ENCODE measurements at places on chromosomes 5 and 9. TPM values are rescaled to one million over a fixed set of nuclear protein-coding genes. Genes with fewer than 3 reads are reported as not detected.

GRCh38 chr5:101515721-101516120 lies 612.6 kb upstream of the ST8SIA4 start:
- H3K27me3 ChIP-seq = no peaks in the 10 kb centered on the region
- H3K4me1 ChIP-seq = no peaks in the 10 kb centered on the region
- H3K36me3 ChIP-seq = 0 out of 2 replicates have a peak, but pooled peaks cover 4% of the 10 kb centered on the region
- DNase-seq = no peak
- no peak overlapping the region for H3K27ac ChIP-seq

GRCh38 chr5:127060470-127060985 lies 12.8 kb downstream of the C5orf63 start:
- H3K27me3 ChIP-seq = no peaks in the 10 kb centered on the region
- DNase-seq = no peak
- no peaks in the 10 kb centered on the region for H3K36me3 ChIP-seq
- H3K4me1 ChIP-seq = peaks cover 10% of the 10 kb centered on the region
- no peak overlapping the region for H3K27ac ChIP-seq

DNA sequence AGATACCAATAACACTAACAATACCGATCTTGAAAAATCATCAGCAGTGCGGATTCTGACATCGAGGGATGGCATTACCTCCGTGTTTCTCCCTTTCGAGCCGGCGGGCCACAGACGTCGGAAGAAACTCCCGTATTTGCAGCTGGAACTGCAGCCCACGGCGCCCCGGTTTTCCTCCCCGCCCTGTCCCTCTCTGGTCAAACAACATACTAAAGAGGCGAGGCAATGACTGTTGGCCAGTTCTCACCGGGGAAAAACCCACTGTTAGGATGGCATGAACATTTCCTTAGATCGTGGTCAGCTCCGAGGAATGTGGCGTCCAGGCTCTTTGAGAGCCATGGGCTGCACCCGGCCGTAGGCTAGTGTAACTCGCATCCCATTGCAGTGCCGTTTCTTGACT lies 32.8 kb downstream of the OLFM1 start:
- H3K4me1 ChIP-seq = no peaks in the 10 kb centered on the region
- H3K36me3 ChIP-seq = no peaks in the 10 kb centered on the region
- no peak overlapping the region for H3K4me3 ChIP-seq
- no peak for DNase-seq
- no peak overlapping the region for H3K27ac ChIP-seq
- no peaks in the 10 kb centered on the region for H3K27me3 ChIP-seq

SMIM33 gene
- polyA plus RNA-seq = not detected

GPR150 gene
- polyA plus RNA-seq = 0.47 TPM

FREM1 gene
- 0.78 TPM for polyA plus RNA-seq

GRCh38 chr5:148425808-148426207 lies 42.0 kb downstream of the FBXO38 start:
- no peaks in the 10 kb centered on the region for H3K4me1 ChIP-seq
- no peak overlapping the region for H3K27ac ChIP-seq
- no peak overlapping the region for H3K4me3 ChIP-seq
- H3K36me3 ChIP-seq = peaks cover 44% of the 10 kb centered on the region
- no peaks in the 10 kb centered on the region for H3K27me3 ChIP-seq

- no peak for DNase-seq
- no peaks in the 10 kb centered on the region for H3K4me1 ChIP-seq
- H3K4me3 ChIP-seq = no peak overlapping the region
- H3K27me3 ChIP-seq = no peaks in the 10 kb centered on the region
- no peak overlapping the region for H3K27ac ChIP-seq
Measured at GRCh38 chr5:131595088-131596033, 39.7 kb downstream of the RAPGEF6 start.

DNA sequence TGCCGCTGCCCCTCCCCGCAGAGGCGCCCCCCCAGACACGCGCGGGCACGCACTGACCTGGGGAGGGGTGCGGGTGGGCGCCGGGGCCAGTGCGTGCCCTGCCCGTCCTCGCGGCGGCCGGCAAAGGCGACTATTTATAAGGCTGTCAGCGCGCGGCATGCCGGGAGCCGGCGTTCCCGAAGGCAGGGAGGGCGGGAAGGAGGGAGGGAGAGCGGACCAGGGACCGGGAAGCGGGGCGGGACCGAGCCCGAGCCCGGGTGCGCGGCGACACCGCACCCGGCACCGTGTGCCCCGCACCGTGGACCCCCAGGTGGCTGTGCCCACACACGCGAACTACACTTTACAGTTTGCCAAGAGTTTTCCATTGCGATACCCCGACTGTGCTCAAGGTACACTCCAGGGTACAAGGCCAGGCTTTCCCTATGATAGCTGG lies at the start of gene AK1:
Gene AK1, minus strand, starts transcription at position 110 of the 433 bp plus-strand sequence. CDS start 3,058 bp downstream, outside the sequence.
- H3K36me3 ChIP-seq = no peaks in the 10 kb centered on the region
- H3K27ac ChIP-seq = no peak within 1 kb of the TSS
- H3K4me3 ChIP-seq = peak within 1 kb of the TSS; percentile 73
- DNase-seq = peak; percentile 81

DNA sequence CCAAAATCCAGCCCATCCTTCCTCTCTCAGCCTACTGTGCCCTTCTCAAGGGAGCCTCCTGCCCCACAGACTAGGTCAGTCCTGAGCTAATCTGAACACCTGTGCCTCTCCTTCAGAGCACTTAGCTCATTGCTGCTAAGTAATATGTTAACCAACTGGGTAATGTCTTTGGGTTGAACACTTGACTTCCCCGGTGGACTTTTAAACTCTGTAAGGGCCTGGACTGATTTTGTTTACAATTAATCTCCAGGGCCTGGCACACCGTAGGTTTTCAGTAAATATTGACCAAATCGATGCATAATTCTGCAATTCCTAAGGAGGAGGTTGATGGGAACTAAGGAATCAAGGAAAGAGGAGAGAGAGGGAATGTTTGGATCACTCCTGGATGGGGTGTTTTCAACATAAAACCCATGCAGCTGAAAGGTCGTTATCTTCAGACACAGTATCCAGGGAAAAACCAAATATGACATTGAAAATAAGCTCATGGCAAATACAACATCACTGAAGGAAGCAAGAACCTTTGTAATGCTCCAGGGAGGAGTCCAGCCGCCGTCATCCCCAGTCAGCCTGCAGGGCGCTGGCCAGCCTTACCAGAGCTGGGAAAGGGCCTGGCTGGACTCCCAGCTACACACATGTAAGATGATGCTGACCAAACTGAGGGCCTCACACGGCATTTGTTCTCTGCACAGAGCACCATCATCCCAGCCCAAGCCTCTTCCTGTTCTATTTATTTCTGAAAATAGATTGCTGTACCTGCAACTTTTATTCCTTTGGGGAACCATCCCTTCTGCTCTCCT lies 166.3 kb downstream of the C5orf15 start:
- no peak overlapping the region for H3K27ac ChIP-seq
- H3K36me3 ChIP-seq = no peaks in the 10 kb centered on the region
- DNase-seq = no peak
- H3K27me3 ChIP-seq = no peaks in the 10 kb centered on the region
- H3K4me1 ChIP-seq = peaks cover 2% of the 10 kb centered on the region

RGS7BP gene
- 3.3 TPM for polyA plus RNA-seq

NEURL1B gene
- 2.1 TPM for polyA plus RNA-seq

DNA sequence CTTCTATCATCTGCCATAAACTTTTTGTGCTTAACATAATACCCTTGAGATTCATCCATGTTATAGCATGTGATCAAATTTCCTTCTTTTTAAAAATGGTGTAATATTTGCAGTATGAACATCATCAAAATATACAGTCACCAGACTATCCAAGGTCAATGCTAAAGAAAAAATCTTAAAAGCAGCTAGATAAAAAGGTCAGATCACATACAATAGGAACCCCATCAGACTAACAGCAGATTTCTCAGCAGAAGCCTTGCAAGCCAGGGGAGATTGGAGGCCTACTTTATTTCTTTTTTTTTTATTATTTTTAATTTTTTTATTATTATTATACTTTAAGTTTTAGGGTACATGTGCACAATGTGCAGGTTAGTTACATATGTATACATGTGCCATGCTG lies 37.2 kb downstream of the FAM170A start:
- H3K36me3 ChIP-seq = no peaks in the 10 kb centered on the region
- H3K27ac ChIP-seq = no peak overlapping the region
- H3K27me3 ChIP-seq = no peaks in the 10 kb centered on the region
- no peak for DNase-seq
- no peak overlapping the region for H3K4me3 ChIP-seq
- H3K4me1 ChIP-seq = no peaks in the 10 kb centered on the region

PCA3 gene
- 0.76 TPM for polyA plus RNA-seq

DNA sequence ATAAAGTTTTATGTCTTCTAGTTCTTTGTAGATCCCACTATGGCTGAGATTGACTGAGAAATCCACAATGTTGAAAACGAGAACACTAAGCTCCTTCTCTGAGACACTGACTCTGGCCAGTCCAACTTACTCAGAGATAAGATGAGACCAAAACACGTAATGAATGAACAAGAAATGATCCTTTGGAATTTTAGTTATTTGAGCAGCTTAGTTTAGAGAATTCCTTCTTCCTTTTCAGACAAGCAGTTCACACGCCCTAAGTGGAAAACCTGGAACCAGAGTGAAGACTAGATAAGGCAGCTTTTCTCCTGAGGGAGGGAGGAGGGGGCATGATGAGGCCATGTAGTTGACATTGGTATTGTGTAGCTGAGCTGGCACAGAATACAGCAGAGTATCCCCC lies 139.6 kb downstream of the GABRB2 start:
- no peak overlapping the region for H3K27ac ChIP-seq
- no peaks in the 10 kb centered on the region for H3K36me3 ChIP-seq
- no peaks in the 10 kb centered on the region for H3K27me3 ChIP-seq
- H3K4me1 ChIP-seq = no peaks in the 10 kb centered on the region
- H3K4me3 ChIP-seq = no peak overlapping the region

GRCh38 chr5:178232124-178232919 lies at the start of gene PHYKPL:
TSS of gene PHYKPL (minus strand) at chr5:178232802. CDS start at chr5:178232550, 252 bp downstream.
- no peaks in the 10 kb centered on the region for H3K27me3 ChIP-seq
- peak; percentile 85 for DNase-seq
- peak within 1 kb of the TSS; percentile 83 for H3K4me3 ChIP-seq

DNA sequence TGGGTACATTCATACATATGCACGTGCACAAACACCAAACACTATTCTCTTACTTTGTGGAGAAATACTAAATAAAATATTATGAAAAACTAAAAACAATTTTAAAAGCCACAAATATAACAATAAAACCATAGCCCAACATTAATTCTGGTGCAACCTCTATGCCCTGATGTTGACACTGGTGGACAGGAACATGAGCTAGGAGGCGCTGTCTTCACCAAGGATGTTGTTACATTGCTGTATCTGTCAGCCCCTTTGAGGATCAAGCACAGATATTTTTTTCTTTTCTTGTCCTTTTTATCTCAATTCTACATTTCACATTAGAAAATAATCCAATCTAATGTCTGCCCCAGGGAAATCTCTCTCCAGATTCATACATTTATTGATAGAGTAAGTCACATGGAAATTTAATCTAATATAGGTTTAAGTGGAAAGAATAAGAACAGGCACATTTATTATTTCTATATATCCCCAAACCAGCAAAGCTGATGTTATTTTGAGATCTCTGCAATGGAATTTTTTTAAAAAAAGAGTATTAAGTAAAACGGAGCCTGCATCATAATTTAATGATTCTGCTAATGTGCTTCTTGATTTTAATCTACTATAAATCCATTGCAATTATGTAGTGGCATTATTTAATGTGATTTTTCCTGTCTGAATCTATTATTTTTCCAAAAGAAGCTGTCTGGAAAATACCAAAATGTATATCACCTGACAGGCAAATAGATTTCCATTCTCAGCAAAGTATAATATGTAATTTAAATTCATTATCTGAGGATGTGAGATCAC lies 716.5 kb downstream of the MTRR start:
- peak; percentile 48 for DNase-seq
- no peaks in the 10 kb centered on the region for H3K4me1 ChIP-seq
- H3K36me3 ChIP-seq = no peaks in the 10 kb centered on the region
- H3K27me3 ChIP-seq = no peaks in the 10 kb centered on the region
- no peak overlapping the region for H3K27ac ChIP-seq

- H3K4me3 ChIP-seq = no peak overlapping the region
- H3K4me1 ChIP-seq = peaks cover 3% of the 10 kb centered on the region
- H3K27ac ChIP-seq = no peak overlapping the region
- no peak for DNase-seq
- no peaks in the 10 kb centered on the region for H3K36me3 ChIP-seq
Measured at GRCh38 chr9:3730511-3730922, 204.7 kb upstream of the RFX3 start.

BARHL1 gene
- polyA plus RNA-seq = not detected

DNA sequence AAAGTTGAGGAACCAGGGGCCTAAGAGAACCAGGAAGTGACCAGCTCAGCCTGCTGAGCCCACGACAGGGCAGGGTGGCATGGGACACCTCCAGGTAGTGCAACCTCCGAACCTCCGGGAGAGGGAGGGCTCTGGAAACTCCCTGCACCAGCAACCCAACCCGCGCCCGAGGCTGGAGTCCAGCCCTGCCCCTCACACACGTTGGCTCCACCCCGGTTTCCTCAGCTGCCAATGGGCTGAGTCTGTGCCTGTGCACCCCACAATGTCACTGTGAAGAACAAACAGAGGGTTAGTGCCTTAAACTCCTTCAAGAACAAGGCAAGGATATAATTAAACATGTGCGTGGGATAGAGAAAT lies 17.0 kb upstream of the UNC5A start:
- DNase-seq = peak; percentile 76
- no peak overlapping the region for H3K4me3 ChIP-seq
- H3K4me1 ChIP-seq = no peaks in the 10 kb centered on the region
- no peaks in the 10 kb centered on the region for H3K36me3 ChIP-seq
- no peaks in the 10 kb centered on the region for H3K27me3 ChIP-seq

DNA sequence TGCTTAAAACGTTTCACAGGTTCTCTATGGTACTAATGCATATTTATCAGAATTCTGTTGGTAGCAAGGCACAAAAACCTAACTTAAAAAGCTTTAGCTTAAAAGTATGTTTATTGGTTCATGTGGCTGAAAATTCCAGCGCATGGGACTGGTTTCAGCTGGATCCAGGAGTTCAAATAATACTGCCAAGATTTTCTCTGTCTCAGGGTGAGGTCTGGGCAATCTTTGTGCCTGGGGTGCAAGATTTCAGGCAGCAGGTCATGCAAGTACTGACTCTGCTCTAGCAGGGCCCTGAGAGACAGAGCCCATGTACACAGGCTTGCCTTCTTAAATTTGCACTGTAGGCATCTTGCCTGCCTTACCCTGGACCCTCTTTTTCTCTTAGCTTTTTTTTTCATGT lies 134.2 kb upstream of the GAS1 start:
- no peak for DNase-seq
- H3K36me3 ChIP-seq = no peaks in the 10 kb centered on the region
- H3K4me1 ChIP-seq = no peaks in the 10 kb centered on the region
- no peak overlapping the region for H3K4me3 ChIP-seq

GRCh38 chr5:143790457-143791112 lies 21.4 kb upstream of the HMHB1 start:
- no peak overlapping the region for H3K4me3 ChIP-seq

GADD45G gene
- polyA plus RNA-seq = 24.1 TPM

DNA sequence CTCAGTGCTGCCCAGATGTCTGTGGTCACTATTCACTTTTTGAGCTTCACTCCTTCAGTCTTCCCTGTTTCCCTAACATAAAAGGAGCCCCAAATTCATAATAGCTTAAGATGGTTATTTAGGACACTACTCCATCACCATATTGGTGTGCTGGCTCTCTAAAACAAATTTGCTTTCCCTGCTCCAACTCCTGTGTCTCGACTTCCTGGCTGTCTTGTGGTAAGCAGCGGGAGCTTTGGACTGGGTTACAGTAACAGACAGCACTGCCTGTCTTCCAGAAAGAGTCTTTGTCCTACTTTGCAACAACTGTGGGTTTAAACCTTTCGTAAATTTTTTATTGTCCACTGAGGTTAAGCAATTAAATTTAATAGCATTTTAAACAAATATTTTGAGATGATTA lies 389.4 kb downstream of the CDH9 start:
- H3K4me1 ChIP-seq = no peaks in the 10 kb centered on the region
- no peak overlapping the region for H3K4me3 ChIP-seq
- no peaks in the 10 kb centered on the region for H3K27me3 ChIP-seq

- H3K27me3 ChIP-seq = no peaks in the 10 kb centered on the region
- peak; percentile 84 for DNase-seq
- peaks cover 14% of the 10 kb centered on the region for H3K4me1 ChIP-seq
- no peak overlapping the region for H3K27ac ChIP-seq
- H3K4me3 ChIP-seq = no peak overlapping the region
Measured at GRCh38 chr5:34452170-34452828, 203.8 kb upstream of the RAI14 start.

CDC20B gene
- polyA plus RNA-seq = not detected
